ENCODE measurements at places on chromosomes 12 and 14. TPM values are rescaled to one million over a fixed set of nuclear protein-coding genes. Genes with fewer than 3 reads are reported as not detected.

Gene KRT7
- total RNA-seq: 0.78 TPM

Gene DLGAP5
- 33.8 TPM for total RNA-seq

Gene SLC17A8
- under 0.01 TPM for total RNA-seq

Gene KRT82
- total RNA-seq: not detected

Gene HSP90AA1
- 367 TPM for total RNA-seq

Gene ZNF891
- total RNA-seq: 1.1 TPM

Gene RILPL1
- 11.7 TPM for total RNA-seq

Gene SYNDIG1L
- total RNA-seq: not detected

Gene RNASE4
- total RNA-seq: 4.7 TPM

Gene GDF3
- not detected for total RNA-seq

Gene COPS7A
- total RNA-seq: 97.4 TPM

All from subcutaneous preadipocyte (primary cell).